ENCODE measurements at places on chromosomes 11 and 22. TPM values are rescaled to one million over a fixed set of nuclear protein-coding genes. Genes with fewer than 3 reads are reported as not detected.

The KCNA4 gene
- not detected for polyA plus RNA-seq

The FREY1 gene
- polyA plus RNA-seq = not detected

The PRDM10 gene
- 4.2 TPM for polyA plus RNA-seq

The THY1 gene
- polyA plus RNA-seq = not detected

The OR51E2 gene
- not detected for polyA plus RNA-seq

The NCAM1 gene
- not detected for polyA plus RNA-seq

GRCh38 chr11:20311444-20311843, 52.1 kb upstream of the HTATIP2 start:
- no peak for DNase-seq

- no peak for DNase-seq
Measured at GRCh38 chr11:120612513-120613263, 101.1 kb downstream of the GRIK4 start.

DNA sequence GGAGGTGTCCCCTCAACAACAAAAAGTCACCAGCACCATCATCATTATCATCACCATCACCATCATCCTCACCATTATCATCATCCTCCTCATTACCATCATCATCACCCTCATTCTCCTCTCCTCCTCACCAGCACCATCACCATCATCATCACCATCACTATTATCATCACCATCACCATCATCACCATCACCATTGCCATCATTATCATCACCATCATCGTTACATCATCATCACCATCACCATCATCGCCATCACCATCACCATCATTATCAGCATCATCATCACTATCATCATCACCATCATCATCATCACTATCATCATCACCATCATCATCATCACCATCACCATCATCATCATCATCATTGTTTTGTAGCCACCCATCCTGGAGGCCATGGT, 212.6 kb downstream of the MN1 start:
- DNase-seq = no peak

DNA sequence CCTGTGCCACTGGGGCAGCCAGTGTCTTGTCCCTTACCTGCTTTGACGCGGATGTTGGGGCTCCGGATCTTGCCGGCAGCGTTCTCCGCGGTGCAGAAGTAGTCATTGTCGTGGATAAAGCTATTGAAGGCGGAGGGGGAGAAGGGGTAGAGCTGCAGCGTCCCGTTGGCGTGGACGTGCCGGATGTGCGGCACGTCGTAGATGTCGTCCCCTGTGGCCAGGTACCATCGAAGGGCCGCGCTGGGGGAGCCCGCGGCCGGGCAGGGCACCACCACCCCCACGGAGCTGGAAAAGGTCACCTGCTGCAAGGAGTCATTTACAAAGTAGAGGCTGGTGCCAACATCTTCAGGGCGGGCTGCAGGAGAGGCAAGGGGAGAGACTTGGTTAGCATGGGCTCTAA, 16.6 kb downstream of the DSCAML1 start:
- no peak for DNase-seq

DNA sequence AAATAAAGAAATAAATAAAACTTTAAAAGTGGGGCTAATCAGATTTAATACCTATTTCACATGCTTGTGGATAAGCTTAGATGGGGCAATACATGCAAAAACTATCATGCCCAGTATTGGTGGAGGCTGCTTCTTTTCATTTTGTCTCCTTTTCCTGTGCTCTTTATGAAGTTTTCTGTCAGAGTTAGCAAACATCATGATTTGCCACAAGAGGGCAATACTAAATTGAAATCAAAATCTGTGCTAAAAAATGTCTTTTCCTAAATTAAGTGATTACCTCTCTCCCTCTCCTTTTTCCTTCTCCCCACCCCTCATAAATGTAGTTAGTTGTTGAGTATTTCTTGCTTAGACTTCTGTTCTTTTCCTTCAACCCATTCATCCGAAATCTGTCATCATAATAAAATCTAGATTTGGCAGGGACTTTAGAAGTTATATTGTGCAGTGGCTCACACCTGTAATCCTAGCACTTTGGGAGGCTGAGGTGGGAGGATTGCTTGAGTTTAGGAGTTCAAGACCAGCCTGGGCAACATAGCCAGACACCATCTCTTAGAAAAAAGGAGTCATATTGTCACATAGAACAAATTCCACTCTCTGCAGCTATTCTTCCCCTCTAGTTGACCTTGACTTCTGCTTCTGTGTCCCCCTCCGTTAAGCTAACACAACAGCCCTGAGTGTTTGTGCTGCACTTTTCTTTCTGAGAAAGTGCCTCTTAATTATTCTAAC, 4.7 kb upstream of the ARHGAP42 start:
- DNase-seq = no peak

DNA sequence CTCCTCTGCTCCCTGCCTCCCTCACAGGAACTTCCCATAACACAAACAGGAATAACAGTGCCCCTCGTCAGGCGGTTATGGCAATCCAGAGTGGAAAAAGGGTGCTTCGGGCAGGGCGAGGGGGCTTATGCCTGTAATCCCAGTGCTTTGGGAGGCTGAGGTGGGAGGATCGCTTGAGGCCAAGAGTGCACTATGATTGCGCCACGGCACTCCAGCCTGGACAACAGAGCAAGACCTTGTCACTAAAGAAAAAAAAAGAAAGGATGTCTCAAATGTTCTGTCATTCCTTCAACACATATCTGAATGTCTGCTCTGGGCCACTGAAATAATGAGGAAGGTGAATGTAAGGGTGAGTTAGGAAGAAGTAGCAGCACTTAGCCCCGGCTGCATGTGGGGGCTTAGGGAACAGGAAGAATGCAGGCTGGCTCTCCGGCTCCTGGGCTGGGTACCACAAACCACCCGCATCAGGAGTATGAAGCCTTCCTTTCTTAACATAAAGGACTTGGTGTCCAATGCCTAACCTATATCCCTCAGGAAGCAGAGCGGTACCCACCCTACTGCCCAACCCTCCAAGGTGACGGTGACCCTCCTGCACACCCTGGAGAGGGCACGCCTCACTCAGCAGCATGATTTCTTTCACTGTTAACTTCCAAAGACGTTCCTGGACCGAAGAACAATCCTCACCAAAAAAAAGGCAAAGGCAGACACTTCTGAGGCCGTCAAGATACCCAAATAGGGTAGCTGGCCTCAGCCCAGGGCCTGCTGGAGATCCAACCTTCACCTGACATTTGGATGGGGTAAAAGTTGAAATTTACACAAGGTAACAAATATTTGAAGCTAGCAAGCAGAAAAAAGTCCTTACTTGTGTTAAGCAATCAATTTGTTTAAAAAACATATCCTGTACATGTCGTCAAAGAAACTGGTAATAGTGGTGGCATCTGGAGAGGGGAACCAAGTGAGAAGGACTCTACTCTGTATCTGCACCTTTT, 3.8 kb downstream of the CPT1A start:
- DNase-seq = no peak

GRCh38 chr22:22479999-22480532, 28.5 kb downstream of the ZNF280B start:
- no peak for DNase-seq

DNA sequence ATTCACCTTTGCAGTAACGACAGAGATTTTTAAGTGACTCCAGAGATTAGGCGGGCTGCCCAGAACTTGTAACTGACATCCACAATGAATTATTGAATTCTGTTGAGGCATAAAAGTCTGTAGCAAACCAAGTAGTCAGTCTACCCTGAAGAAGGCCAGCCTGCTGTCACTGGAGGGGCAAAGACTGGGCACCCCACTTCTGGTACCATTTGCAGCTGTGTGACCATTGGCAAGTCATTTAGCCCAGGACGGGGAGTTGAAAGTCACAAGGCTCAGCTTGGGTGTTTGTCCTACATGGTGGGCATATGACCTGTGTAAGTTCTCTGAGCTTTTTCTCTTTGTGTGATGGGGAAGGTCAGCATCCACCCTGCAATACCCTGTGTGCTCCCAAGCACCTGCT, 119.4 kb downstream of the ARHGAP8 start:
- no peak for DNase-seq

DNA sequence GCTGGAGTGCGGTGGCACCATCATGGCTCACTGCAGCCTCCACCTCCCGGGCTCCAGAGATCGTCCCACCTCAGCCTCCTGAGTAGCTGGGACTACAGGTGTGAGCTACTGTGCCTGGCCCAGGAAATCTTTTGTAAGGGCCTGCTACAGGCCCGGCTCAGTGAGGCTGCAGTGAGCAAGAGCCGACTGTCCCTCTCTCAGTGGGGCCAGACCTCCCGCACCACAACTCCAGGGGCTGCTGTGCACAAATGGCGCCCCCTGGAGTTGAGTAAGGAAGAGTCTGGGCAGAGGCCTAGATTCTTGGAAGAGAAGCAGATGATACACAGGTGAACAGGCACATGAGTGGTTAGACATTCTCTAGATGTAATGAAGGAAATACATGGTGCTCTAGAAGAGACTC, 7.0 kb downstream of the SERHL2 start:
- DNase-seq = peak; percentile 58

DNA sequence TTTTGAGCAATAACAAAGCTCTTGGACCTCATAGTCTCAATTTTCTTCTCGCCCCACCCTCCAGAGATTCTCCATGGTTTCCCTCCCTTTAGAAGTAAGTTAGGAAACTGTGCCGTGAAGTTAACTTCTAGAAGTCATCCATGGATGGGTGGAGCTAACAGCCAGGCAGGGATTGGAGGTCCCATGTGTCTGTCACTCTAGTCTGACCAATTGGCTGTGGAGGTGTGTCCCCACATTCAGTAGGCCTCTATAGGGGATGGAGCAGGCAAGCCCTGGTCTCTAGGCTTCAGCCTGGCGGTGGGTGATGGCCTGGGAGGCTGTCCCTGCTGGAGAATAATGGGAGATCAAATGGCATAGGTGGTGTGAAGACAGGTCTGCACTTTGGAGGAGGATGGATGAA, 50.7 kb downstream of the TP53I11 start:
- peak; percentile 77 for DNase-seq

DNA sequence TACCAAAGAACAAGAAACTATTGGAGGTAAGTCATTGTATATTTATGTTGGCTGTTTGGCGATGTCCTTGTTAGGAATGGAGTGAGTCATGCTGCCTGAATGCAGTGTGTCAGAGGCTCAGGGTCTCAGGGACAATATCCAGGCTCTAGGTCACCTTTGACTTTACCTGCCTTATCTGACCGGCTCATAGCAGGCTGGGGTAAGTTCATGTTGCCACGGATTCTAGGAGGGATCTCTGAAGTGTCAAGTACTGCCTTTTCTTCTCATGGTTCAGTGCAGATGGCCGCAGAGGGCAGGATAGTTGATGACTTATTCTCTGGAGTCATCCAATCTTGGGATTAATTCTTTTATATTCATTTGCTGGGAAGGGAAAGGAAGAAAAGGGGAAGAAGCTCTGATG, 53.2 kb downstream of the SPON1 start:
- DNase-seq = no peak

DNA sequence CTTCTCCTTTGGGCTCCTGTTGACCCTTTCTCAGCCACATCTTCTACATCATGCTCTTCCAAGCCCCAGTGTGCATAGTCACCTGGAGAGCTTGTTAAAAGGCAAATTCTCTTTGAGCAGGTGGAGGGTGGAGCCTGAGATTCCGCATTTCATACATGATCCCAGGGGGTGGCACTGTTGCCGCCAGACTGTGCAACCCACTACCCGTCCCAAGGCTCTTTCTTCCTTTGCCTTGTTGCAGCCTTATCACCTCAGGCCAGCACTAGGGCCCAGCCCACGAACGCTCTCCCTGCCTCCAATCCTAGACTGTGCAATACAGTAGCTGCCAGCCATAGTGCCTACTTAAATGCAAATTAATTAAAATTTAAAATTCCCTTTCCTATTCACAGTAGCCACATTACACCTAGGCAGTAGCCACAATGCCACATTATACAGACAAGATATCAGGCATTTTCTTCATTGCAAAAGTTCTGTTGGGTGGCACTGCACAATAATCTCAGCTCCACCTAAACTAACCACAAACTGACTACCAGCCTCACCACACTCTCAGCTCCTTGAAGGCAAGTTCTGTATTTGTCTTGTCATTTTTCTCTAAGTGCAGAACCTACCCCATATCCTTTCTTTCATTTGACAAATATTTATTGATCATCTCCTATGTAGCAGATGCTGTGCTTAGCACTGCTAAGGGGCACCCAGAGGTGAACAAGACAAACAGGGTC, 4.6 kb upstream of the KCNJ5 start:
- DNase-seq = no peak

GRCh38 chr22:48894064-48894671, 933.5 kb downstream of the BRD1 start:
- DNase-seq = peak; percentile 42

GRCh38 chr11:106156290-106156937, 79.0 kb downstream of the AASDHPPT start:
- peak; percentile 35 for DNase-seq

- no peak for DNase-seq
Measured at GRCh38 chr22:39833093-39833492, 60.5 kb downstream of the ENTHD1 start.

DNA sequence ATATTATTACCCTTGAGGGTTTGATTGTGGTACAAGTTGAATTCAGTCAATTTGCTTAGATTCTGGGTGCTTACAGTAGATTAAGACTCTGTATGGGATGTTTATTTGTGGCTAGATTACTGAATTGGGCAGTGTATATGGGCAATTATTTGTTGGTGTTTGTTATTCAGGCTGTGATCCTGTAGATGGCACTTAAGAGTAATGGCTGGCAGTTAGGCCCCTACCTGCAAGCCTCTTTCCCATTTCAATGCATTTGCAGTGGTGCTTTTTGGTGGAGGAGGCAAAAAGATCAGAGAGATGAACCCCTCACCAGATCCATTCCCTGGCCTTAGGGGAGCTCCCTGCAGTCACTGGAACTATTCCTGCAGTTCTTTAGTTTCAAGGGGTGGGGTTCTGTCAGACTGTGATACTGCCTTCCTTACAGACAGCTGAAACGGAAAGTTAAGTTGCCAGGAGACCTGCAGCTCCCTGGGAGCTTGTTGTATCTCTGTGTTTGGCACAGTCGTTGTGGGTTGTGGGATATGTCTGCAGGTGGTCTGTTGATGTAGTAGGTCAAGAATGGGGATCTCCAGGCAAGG, 199.5 kb downstream of the AASDHPPT start:
- DNase-seq = no peak

DNA sequence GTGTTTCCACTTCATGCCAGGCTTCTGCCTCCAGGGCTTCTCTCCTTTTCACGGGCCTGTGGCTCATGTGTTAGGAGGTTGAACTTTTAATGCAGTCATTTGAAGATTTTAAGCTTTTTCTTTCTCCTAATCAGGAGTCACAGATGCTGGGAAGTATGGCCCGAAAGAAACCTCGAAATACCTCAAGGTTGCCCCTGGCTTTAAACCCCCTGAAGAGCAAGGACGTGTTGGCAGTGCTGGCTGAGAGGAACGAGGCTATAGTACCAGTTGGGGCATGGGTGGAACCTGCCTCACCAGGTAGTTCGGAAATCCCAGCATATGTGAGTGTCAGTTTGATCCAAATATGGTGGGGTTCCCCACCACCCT, 571 bp downstream of the CCDC15 start:
- DNase-seq = no peak

GRCh38 chr22:24099666-24100065, 81.6 kb upstream of the SUSD2 start:
- no peak for DNase-seq

DNA sequence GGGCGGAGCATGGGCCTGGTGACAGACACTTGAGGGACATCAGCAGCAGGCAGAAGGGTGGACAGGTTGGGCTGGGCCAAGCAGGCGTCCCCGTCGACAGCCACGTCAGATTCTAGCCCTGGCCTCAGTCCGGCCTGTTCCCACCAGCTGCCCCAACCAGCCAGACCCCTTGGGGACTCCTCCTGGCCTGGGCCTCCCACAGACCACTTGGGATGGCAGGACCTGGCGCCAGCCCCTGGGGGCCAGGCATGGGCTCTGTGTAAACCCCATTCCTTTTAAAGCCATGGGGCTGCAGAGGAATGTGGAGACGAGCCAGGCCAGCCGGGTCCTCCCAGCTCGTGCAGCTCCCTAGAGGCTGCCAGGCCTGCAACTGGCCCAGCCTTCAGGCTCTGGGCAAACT, 4.7 kb upstream of the SUSD2 start:
- no peak for DNase-seq
